ENCODE measurements at places on chromosomes 1 and 21.

- DNase-seq, result no peak
Observed at GRCh38 chr21:41318218-41318617, 1.6 kb downstream of the FAM3B start.

GRCh38 chr1:96130432-96130831 is 591.2 kb upstream of the PTBP2 start:
- DNase-seq, result no peak

DNA sequence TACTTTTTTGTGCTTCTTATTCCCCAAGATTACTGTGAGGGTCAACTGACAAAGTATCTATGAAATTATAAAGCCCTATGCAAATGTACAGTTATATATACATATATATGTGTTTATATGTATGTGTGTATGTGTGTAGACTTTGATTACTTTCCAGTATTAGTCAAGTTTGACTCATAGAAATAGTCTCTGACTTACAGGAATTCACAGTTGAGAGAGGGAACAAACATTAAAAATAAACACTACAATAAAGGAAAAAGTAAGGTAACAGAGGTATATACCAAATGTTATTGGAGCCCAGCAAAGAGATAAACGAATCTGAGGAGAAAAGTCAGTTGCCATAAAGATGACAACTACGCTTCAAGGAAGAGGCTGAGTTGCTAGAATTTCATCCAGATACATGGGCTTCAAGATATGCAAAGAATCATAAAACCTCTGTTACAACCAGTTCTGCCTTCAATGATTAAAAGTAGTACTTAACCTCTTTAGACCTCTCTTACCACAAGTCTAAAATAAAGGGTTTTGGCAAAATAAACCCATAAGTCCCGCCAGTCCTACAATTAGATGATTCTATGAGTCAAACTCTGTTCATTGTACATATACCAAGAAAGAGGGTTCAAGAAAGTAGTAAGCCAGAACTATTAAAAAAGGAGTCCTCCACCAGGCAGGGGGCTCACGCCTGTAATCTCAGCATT is 7.2 kb downstream of the IFT25 start:
- no peak for DNase-seq

DNA sequence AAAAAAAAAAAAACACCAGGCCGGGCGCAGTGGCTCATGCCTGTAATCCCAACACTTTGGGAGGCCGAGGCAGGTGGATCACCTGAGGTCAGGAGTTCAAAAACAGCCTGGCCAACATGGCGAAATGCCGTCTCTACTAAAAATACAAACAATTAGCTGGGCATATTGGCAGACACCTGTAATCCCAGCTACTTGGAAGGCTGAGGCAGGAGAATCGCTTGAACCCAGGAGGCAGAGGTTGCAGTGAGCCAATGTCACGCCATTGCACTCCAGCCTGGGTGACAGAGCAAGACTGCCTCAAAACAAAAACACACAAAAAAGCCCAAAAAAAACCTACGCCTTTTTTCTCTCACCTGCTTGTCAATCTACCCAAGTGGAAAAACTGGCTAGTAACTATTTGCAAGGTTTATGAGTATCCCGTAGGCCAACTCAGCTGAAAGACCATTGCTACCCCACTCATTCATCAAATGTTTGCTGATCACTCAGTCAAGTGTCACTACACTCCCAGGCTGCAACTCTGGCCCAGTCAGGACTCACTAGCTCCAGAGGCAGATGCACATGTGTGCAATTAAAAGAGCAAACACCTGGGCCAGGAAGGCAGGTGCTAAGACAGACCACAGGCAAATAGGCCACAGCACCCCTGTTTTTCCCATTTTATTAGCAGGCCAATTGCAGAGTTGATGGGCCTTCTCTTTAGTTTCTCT is 2.0 kb downstream of the CSRP1 start:
- DNase-seq, result no peak

DNA sequence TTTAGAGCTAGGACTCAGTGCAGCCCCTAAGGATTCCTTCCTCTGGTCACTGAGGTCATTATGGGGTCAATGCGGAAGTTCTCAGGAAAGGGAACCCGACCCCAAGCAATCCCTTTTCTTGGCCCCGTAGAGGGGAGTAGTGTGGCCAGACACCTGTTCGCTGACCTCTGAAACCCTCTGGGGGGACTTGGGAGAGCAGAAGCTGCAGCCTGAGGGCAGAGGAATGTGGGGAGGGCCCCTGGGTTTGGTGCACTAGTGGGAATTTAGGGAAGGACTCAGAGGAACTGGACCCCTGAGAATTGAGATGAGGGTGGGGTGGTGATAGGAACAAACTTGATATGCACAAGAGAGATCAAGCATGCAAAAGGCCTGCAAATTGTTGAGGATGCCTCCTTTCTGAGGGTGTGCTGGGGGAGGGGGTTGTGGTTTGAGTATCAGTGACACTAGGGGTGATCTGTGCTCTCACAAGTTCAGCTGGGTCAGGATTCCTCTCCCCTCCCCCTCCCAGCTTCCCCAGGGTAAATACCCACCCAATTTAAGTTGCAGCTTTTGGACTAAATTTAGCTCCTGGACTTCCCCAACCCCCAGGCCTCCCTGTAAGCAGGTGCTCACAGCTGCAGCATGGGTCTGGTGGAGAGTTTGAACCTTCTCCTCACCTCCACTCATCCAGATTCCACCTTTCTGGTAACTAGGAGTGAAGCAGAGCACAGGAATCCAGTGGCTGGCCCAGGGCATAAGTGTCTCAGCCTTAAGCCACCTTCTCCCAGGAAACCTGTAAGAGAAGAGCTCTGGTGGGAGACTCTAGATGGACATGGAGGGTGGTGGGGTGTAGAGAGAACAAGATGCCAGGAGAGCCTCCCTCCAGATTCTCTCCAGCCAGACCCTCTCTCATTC is 13.5 kb downstream of the ADAMTSL4 start:
- DNase-seq, result peak; percentile 72

DNA sequence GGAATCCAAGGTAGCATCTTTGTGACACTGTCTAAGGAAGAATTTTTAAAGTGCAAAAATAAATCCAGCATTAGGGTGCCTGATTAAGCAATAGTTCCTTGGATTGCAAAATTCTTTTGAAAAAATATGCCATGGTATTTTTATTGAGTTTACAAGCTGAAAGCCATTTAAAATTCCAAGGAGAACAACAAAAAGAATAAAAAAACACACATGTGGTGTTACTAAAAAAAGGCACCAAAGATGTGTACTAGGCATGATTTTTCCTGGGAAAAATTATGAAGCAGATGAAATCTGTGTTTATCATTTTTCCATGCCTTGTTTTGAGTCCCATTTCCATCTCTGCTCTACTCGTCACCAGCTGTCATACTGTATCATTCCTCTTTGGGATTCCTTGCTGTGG is 157.0 kb upstream of the ZNHIT6 start:
- DNase-seq, result no peak

DNA sequence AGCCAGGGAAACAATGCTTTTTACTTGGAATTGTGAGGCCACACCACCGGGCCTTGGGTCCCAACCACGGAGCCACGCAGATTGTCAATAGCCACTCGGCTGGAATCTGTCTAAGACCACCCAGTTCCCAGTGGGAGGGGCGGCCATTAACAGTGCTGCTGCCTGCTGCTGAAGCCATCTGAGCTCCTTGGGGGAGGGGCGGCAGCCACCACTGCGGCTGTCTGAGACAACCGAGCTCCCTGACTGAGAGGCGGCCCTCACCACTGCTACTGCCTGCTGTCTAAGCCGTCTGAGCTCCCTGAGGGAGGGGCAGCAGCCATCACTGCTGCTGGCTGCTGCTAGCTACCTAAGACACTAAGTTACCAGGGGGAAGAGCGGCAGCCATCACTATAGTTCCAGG is 64.3 kb downstream of the DMRTA2 start:
- DNase-seq, result no peak

DNA sequence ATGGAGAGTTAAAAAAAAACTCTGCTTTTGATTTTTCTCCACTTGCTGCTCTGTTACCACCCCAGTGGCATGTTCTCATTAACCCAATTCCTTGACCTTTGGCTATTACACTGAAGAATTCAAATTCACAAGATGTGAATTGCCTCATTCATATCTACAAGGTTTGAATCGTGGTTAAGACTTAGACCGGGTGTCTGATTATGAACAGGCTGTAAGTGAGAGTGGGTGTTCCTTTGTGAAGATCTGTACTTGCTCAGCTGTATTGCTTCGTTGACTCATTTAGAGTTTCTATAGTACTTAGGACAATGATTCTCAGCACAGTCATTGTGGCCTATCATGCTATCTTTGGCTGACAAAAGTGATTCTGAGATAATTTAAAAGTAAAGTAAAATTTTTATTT is 36.4 kb downstream of the DNM3 start:
- DNase-seq, result no peak

GRCh38 chr1:230827081-230827681 is 41.1 kb downstream of the C1orf198 start:
- no peak for DNase-seq

- DNase-seq, result no peak
Observed at GRCh38 chr1:219900201-219900600, 28.2 kb downstream of the SLC30A10 start.

DNA sequence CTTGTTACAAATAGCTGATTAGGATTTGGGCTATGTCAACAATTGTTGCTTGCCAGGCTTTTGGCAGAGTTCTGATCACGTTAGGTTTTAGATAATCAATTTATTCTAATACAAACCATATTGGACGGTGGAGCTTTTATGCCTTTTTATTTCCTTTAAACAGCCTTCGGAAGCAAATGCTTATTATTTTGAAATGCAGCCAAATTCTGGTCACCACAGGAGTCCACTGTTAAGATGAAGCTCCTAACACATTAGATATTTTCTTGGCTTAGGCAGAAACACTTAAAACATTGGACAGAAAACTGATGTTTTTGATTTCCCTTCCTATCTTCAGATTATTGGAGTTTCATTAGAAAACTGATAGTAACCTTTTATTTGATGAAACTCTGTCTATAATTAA is 82.9 kb downstream of the CENPF start:
- DNase-seq, result no peak

GRCh38 chr1:147105909-147106308 is 66.4 kb downstream of the PRKAB2 start:
- DNase-seq, result no peak

DNA sequence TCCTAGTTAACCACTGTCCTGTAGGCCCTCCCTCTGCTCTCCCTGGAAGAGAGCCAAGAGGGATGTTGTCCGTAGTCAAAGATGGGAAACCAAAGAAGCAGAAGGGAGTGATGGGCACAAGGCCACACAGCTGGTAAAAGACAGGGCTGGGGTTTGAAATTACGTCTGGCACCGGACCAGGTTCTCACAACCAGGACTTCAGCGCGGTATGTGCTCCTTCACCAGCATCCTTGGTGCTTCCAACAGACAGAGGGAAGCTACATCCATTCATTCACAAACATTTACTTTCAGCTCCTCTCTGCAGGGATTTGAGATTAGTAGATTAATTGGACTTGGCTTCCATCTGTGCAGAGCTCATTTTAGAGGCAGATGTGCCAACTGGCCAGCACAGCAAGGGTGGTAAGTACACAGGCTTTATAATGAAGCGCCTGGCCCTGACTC is 191.2 kb downstream of the TRABD2B start:
- no peak for DNase-seq

DNA sequence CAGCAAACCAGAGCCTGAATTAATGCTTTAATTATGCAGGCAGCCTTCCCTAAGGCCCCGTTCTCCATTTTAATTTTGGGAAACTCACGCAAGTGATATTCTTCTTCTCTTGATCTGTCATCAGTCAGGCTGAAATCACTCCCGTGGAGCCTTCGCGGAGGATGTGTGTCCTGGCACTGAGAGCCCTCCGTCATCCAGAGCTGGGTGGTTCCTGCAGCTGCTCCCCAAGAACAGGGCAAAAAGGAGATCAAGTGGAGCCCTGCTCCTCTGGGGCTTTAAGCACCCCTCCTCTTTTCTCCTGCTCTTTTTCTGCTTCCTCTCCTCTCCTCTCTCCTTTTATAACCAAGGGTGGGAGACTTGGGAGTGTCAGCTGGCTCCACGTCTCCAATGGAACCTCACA is 133.2 kb upstream of the CACNA1E start:
- no peak for DNase-seq

DNA sequence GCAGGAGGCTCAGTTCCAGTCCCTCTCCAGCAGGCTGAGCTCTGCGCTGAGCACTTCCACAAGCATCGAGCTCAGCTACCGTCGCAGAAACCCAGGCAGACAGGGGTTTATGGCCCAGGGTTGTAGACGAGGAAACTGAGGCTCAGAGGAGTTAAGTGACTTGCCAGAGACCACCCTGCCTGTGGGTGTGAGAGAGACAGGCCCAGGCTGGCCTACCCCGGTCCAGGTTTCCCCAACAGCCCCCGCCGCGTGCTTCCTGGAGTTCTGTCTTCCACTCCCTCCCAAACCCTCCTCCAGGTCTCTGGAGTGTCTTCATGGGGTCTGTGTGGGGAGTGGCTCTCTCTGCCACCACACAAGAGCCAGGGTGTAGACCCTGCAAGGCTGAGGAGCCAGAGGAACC is 615.9 kb downstream of the PTPRU start:
- no peak for DNase-seq

All from stimulated activated CD4-positive, alpha-beta T cell treated with anti-CD3 and anti-CD28 coated beads, Interleukin-12 subunit alpha, Interleukin-12 subunit beta, amount 100 ng/mL, for 24 hours (primary cell).